ENCODE measurements at places on chromosomes 12 and 14.

DNA sequence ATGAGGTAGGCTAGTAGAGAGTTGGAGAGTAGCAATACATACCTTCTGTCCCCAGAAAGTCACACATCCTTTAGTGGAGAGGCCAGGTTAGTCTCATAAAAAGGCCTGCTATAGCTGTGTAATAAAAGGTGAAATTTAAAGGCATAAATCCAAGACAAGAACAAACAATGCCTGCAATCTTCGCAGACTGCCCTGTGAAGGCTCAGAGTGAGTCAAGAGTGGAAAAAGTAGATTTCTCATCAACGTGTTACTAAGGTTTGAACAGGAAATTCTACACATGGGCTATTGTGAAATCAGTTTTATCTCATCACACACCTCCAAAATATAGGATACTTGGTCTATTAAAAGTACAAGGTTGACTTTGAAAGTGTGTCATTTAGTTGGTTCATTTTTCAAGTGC, at the start of gene KLRC1:
Gene KLRC1, minus strand, starts transcription at position 222 of the 400 bp plus-strand sequence. CDS start 2,221 bp downstream, outside the sequence.
- no peak for DNase-seq

DNA sequence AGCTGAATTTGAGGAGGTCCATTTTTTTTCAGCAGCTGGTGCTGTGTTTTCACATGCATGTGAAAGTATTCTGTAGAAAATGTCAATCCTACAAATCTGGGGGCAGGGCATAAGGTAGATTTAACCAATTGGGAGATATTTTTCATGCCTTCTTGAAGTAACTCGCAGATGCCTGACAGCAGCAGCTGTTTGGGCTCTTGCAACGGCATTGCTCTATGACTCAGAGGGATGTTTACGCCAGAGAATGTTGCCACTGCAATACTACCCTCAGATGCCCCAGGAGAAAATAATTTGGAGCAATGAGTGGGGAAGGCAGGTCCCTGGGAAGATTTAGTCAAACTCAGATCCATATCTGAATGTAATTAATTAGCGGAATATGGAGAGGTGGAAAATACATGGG, 42.5 kb upstream of the MYBPC1 start:
- no peak for DNase-seq

DNA sequence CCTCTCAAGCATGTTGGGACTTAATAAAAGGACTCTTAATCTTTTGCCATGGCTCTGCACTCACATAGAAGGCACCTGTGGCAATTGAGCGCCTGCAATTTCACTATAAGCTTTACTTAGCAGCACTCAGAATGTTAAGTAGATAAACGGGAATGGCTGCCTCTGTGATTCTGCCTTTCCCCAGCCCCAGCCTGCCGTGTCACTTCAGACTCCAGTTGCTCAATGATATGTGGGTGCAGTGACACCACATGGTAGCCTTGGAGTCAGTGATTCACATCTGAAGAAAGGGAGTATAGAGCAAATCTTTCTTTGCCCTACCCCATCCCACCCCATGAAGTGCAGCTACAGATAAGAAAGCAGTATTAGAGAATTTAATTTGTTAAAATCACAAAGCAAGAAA, 96.1 kb downstream of the ZFC3H1 start:
- DNase-seq = no peak

GRCh38 chr14:94298130-94298529, 5.1 kb upstream of the SERPINA10 start:
- DNase-seq = no peak

DNA sequence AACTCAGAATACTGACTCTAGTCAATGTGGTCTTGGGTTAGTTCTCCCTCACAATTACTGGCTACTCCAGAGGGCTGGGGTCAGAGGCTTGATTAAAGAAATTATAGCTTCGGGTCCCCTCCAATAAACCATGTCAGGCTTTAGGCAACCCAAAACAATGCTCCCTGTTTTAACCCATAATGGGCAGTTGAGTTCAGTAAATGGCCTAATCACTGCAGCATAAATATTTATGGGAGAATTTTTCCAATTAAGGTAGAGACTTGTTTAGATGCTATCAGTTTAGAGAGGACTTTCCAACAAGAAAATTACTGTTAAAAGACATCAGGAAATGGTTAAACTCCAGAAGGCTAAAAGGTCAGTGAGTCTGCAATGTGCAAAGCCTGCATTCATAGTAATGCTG, 389.2 kb upstream of the PRICKLE1 start:
- no peak for DNase-seq

DNA sequence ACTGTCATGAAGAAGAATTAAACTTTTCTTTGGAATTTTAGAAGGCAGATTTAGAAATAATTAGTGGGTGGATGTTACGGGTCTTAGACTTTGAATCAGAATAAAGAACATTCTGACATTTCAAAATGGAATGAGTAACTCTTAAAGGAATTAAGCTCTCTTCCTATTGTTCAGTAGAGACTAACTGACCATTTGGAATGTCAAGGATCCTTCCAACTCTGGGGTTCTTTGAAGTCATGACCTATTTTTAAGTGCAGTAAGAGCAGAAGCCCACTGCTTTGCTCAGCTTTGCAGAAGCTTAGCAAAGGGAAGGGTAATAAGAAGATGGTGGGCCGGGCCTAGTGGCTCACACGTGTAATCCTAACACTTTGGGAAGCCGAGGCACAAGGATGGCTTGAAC, 4.0 kb downstream of the CHURC1 start:
- no peak for DNase-seq

DNA sequence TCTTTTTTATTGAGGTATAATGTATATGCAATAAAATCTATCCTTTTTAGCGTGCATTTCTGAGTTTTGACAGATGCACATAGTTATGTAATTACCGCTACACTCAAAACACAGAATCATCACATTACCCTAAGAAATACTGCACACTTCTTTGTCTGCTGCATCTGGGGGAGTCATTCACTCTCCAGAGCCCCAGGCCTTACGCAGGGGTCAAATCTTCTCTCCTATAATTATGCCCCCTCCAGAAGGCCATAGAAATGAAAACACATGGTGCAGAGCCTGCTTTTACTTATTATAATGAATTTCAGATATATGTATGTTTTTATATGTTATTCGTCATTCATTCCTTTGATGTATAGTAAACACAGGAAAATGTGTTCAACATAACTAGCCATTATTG, 296.5 kb upstream of the TMEM132C start:
- DNase-seq = no peak
